GM10248 (cell line): ENCODE measurements at places on chromosomes 1 and 21.

DNA sequence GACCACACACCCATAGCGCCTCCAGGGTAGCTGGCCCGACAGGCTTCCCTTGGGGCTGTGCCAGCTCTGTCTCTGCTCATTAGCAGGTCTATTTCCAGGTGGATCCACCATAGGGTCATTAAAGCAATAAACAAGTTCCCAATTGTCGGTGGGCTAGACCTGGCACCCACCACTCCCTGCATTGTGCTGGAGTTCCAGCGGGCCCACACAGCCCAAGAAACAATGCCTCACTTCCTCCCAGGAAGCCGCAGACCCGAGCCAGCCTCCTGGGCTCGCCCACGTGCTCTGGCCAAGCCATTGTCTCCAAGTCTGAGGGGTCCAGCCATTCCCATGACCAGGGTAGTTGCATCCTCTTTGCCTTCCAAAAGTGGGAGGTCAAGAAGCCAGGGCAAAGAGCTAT lies 27.5 kb upstream of the SOX13 start:
- DNase-seq = no peak

DNA sequence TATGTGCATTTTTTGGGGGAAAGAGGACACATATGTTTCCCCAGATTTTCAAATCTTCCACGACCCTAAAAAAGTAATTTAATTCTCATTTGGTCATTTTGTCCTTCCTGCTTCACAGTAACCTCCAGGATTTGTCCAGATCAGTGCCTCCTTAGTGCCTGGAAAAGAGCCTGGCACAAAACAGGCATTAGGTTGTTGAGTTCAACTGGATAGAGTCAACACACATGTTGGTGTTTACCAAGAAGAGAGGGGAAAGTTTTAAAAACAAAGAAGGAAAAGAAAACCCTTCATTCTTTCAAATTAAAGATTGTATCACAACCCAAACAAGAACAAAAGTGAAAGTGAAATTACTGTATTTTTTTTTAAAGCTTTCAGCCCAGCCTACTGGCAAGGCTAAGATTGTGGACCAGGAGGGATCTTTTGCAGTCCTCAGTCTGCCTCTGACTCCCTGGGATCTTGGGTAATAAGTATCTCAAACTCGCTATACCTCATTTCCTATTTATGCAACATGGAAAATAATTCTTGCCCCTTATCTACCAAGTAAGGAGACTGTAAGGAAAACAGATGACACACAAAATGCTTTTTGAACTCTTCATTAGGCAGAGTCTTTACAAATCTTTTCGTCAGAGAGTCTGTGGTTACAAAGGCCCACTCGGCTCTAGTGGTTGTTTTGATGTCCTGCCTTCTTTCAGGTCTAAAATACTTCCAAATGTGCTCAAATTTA lies 57.8 kb downstream of the ZNF281 start:
- peak; percentile 41 for DNase-seq

- no peak for DNase-seq
Observed at GRCh38 chr1:228849011-228849541, 113.8 kb downstream of the RHOU start.

DNA sequence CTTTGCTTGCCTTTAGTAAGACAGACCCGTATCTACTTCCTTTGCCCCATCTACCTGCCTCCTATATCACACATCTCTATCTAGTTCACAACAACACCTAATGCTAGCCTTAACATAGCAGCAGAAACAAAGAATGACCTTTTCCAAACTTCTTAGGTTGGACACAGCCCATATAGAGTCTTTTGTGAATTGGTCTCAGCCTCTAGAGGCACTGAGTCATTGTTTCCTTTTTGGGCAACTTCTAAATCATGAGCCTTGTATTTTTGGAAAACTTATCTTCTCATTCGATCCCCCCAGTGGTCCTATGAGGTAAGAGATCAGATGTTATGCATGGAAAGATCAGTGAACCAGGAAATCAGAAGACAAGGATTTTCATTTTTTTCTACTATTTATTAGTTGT lies 679.4 kb upstream of the USP24 start:
- DNase-seq = no peak

DNA sequence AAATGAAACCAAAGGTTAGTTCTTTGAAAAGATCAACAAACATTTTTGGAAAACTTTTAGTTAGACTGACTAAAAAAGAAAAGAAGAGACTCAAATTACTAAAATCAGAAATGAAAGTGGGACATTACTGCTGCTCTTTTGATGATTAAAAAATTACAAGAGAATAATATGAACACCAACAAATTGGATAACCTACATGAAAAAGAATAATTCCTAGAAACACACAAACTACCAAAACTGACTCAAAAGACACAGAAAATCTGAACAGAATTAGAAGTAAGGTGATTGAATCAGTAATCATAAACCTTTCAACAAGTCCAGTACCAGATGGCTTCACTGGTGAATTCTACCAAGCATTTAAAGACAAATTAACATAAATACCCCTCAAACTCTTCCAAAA lies 5.6 kb downstream of the KIFAP3 start:
- DNase-seq = no peak

GRCh38 chr1:12622506-12622905 lies 4.5 kb upstream of the DHRS3 start:
- no peak for DNase-seq
